LHCN-M2 (cell line): ENCODE measurements at places on chromosomes 13 and 19.

- peak; percentile 39 for DNase-seq
Observed at GRCh38 chr13:80012251-80012650, 328.7 kb downstream of the SPRY2 start.

DNA sequence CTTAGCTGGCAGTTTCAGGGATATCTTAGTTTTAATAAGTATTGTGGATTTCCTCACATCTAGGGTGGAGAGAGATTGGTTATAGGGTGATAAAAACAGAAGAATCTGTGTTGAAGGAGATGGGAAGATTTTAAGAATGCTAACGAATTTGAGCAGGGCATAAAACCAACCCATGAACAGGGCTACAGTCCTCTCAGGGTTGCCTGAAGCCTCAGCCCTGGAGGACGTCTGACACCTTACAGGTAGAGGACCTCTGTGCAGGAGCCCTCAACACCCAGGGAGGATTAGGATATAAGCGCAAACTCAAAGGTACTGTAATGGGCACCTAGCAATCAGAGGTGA, 461 bp upstream of the WASF3 start:
- DNase-seq: no peak

GRCh38 chr13:25237083-25237482, 50.2 kb downstream of the MTMR6 start:
- DNase-seq: no peak

GRCh38 chr13:113443991-113444390, 9.3 kb downstream of the ADPRHL1 start:
- no peak for DNase-seq

- peak; percentile 42 for DNase-seq
Observed at GRCh38 chr13:41905600-41906254, 55.2 kb downstream of the VWA8 start.

GRCh38 chr13:92028695-92029094, 630.3 kb downstream of the GPC5 start:
- no peak for DNase-seq

- DNase-seq: no peak
Observed at GRCh38 chr13:99218545-99218944, 17.9 kb downstream of the UBAC2 start.

- DNase-seq: no peak
Observed at GRCh38 chr19:13299838-13300237, 149.6 kb downstream of the IER2 start.

- DNase-seq: peak; percentile 22
Observed at GRCh38 chr13:20713014-20713376, 9.5 kb downstream of the IL17D start.

GRCh38 chr13:29934531-29935308, 84.3 kb upstream of the UBL3 start:
- DNase-seq: no peak

DNA sequence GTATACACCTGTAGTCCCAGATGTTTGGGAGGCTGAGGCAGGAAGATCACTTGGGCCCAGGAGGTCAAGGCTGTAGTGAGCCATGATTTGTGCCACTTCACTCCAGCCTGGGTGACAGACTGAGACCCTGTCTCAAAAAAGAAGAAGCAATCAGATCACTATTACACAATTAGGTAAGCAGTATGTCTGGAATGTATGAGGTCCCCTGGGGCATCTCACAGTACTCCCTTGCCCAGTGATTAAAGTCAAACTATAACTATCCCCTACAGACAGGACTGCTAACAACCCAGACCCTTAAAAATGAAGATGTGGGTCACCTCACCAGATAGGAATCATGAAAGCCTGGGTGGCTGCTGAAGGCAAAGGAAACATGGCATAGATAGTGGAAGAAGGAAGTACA, 9.4 kb upstream of the PAN3 start:
- no peak for DNase-seq

DNA sequence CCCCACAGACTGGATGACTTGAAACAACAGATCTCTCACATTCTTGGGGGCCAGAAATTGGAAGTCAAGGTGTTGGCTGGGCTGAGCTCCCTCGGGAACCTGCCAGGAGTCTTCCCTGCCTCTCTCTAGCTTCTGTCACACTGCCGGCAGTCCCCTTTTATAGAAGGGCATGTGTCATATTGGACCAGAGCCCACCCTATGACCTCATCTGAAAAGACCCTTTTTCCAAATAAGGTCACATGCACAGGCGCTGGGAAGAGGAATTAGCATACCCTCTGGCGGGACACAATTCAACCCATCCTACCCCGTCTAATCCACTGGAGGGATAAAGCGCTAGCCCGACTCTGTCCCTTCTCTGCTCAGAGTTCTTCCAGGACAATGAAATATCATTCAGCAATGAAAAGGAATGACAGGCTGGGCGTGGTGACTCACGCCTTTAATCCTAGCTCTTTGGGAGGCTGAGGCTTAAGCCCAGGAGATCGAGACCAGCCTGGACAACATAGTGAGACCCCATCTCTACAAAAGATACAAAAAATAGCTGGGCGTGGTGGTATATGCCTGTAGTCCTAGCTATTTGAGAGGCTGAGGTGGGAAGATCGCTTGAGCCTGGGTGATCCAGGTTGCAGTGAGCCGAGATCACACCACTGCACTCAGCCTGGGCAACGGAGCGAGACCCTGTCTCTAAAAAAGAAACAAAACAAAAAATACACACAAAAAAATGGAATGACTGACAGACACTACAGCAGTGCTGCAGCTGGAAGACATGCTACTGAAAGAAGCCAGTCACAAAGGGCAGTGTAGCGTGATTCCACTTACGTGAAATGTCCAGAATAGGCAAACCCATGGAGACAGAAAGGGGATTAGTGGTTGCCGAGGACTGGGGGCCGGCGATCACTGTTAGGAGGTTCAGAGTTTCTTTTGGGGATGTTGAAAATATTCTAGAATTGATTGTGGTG, 28.5 kb downstream of the MEIS3 start:
- DNase-seq: no peak

- no peak for DNase-seq
Observed at GRCh38 chr13:48403913-48404312, 9.0 kb downstream of the LPAR6 start.

GRCh38 chr19:13461536-13461935, 44.7 kb downstream of the CACNA1A start:
- DNase-seq: no peak

DNA sequence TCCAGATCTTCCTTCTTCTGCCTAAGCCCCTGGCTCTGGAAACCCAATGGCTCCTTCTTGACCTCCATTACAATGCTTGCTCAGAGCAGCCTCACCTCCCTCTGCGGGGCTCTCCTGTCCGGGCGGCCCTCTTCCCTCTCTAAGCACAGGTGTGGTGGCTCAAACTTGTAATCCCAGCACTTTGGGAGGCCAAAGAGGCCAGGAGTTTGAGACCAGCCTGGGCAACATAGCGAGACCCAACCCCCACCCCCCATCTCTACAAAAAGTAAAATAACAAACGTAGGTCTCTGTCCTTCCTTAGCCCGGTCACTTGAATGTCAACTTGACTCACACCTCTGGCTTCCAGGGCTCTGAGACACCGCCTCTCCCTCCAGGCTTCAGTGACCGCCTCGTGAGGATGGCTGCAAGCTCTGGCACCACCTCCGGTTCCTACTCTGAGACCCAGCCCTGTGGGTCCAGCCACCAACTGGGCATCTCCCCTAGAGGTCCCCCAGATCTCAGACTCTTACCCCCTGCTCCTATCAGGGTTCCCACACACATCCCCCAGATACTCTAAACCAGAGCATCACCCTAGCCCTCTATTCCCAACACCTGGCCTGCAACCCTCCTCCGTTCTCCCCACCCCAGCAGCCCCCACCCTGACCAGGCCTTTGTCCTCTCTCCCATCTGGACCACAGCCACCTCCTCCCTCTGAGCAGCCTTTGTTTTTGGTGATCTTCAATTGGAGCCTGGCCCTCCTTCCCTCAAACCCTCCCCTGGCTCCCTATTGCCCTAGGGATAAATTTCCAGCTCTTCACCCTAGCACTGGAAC, 4.7 kb upstream of the TLE2 start:
- DNase-seq: no peak

GRCh38 chr19:5448374-5448773, 6.8 kb upstream of the ZNRF4 start:
- no peak for DNase-seq

- no peak for DNase-seq
Observed at GRCh38 chr19:11421371-11422098, 2.4 kb upstream of the RGL3 start.

DNA sequence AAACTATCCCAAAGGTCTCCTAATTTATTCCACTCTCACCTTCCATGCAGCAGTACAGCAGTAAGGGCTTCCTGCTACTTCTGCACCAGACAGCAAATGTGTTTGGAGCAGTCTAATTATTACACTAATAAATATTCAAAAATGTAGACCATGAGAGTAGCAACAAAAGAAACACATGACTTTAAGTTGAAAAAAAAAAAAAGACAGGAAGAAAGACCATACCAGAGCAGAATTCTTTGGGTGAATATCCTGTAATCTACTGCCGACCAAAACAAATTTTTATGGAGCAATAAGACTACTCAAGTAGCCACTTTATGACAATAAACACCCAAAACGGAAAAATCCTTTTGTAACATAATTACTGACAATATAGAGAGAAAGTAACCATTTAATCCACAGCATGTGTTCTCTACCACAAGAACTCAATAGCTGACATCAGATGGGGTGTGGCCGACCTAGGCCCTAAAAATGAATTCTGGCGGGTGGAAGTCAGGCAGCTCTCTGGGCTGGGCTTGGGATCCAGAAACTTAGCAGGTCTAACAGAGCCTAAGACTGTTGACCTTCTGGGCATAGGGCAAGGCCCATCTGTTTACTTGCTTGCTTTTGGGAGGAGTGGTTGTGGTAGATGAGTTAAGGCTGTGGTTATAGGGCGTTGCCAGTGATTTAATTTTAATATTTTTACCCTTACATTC, 4.6 kb downstream of the KLF12 start:
- peak; percentile 85 for DNase-seq

GRCh38 chr13:57629821-57630235, 1.7 kb upstream of the PCDH17 start:
- DNase-seq: no peak

GRCh38 chr13:45441633-45442032, 23.1 kb upstream of the COG3 start:
- DNase-seq: peak; percentile 64

DNA sequence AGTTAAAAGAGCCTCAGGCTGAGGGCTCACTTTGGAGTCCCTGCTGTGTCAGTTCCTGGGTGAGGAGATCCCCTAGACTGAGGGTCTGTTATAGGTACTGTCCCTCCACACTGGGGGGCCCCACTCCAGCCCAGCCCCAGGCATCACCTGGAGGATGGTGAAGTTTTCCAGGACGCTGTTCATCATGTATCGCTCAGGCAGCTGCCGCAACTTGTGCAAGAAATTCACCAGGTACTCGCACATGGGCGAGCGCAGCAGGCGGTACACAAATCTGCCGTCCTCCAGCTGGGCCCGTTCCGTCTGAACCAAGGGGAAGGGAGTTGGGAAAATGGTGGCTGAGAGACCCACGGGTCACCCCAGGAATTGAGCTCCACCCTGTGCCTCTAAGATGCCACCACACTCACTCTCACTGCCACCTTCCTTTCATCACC, 7.1 kb downstream of the CD37 start:
- no peak for DNase-seq

GRCh38 chr13:60645676-60646075, 248.7 kb downstream of the TDRD3 start:
- no peak for DNase-seq

DNA sequence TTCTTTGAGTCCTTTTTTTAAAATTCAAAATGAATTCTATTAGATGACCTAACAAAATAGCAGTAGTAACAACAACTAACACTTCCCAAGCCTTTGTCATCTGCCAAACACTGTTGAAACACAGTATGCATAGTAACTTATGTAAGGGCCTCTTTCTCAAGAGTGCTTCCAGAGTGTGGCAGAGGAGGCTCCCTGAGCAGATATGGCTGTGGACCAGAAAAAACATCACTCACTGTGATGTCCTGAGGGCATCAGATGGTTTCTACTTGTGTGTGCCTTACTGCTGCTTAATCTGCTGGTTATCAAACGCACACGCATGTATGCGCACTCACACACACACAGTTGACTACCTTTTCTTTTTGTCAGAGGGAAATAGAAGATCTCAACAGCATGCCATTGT, 110.8 kb downstream of the DLEU7 start:
- peak; percentile 45 for DNase-seq

- no peak for DNase-seq
Observed at GRCh38 chr13:21130116-21130515, 46.2 kb downstream of the SKA3 start.

DNA sequence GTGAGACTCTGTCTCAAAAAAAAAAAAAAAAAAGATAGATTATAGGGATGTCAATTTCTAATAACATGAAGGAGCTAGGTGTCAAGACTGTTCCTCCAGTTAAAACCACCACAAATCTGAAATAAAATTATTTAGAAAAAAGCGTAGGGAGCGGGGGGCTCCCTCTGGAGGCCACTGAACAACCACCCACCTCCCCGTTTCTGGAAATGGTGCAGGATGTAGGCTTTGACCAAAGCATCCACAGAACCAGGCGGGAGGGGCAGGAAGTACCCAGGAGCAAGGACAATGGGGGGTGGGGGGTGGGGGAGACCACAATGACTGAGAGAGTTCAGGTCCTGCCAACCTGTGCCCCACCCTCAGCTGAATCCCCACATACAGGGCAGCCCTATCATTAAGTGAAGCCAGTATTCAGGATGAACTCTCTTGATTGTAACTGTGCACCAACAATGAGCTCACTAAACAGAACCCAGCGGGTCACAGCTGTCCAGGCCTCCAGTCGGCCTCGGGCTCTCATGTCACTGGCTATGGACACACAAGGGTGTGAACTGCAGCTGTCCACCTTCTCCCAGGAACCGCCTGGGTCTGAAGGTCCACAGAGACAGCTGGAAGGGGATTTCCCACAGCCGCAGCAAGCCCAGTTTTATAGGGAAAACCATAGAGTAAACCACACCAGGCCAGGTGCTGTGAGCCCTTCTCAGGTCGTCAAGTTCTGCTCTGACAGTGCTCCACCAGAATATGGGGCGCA, 6.6 kb downstream of the ZSCAN18 start:
- peak; percentile 56 for DNase-seq

DNA sequence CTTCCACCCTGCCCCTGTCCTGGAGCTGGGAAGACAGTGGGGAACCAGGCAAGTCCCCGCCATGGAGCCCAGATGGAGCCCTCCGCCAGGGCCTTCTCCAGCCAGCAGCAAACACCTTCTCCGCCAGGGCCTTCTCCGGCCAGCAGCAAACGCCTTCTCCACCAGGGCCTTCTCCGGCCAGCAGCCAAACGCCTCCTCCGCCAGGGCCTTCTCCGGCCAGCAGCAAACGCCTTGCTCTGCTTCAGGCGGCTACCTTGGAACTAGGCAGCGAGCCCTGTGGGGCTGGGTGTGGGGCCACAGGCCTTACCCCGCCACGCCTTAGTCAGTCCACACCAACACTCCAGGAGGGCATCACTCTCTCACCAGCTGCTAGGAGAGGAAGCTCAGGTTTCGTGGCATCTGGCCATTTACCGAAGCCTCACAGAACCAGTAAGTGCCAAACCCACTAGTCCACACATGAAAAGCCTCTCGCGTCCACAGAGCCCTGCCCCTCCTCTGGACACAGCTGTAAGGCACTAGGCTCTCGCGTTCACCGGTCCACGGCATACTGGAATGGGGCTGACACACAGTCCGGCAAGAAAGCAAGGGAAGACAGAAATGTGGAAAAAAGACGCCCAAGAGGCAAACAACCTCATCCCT, 41.0 kb downstream of the MLLT1 start:
- DNase-seq: peak; percentile 80
